ENCODE measurements at places on chromosomes 12 and 14.

GRCh38 chr14:104726600-104727451, 2.8 kb downstream of the ADSS1 start:
- DNase-seq, result no peak

DNA sequence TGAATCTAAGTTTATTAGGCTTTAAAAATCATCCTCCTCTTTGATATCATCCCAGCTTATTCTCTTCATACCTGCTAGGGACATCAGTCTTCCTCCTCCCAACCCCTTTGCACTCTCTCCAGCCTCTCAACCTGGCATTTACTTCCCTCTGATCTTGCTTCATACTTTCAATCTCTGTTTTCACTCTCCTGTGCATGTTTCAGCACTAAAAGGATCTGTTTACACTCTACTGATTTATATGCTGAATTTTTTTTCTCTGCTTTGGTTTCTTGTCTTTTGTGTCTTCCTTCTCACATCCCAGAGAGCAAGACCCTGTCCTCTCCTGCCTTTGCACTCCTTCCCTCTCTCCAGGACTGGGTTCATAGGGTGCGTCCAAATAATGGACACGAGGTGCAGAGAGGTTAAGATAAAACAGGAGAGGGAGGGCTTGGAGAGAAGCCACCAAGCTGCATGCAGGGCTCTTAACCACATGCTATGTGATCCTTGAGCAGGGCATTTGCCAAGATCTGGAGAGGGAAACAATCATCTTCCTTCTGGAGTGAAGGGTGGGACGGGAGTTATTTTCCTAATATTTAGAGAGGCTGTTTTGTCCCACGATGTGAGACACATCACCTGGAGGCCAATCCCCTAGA, 3.0 kb upstream of the CISTR start:
- no peak for DNase-seq

DNA sequence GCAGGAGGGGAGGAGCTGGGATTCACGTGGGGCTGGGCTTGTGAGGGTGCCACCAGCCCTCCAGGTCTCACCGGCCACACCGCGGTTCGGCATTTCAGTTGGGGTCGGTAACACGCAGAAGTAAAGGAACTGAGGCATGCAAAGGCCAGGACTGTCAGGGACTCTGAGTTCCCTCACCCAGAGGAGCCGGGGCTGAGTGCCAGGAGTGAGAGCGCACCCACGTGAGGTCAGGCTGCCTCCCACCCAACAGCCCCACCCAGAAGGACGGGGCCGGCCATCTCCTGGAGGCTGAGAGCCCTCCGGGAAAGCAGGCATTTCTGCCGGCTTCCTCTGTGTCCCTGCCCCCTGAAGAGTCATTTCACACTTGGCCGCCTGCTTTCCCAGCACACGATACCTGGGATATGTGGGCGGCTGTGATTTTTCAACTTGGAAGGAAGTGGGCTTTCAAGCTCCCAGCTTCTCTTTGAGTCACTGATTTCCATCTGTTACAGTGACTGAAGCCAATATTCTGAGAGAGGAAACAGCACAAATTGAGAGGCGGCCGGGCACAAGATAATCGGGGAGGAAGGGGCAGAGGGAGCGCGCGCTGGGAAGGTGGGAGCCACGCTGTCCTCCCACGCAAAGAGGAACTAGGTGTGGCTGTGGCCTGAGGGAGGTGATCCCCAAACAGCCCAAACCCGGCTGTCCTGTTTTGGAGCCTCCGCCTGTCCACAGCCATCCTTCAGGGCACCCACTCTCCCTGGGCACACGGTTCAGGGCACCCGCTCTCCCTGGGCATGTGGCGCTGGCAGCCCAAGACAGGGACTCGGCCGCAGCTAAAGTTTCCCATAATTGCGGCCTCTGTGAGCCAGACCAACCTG, 19.0 kb downstream of the GALNT9 start:
- DNase-seq, result no peak

DNA sequence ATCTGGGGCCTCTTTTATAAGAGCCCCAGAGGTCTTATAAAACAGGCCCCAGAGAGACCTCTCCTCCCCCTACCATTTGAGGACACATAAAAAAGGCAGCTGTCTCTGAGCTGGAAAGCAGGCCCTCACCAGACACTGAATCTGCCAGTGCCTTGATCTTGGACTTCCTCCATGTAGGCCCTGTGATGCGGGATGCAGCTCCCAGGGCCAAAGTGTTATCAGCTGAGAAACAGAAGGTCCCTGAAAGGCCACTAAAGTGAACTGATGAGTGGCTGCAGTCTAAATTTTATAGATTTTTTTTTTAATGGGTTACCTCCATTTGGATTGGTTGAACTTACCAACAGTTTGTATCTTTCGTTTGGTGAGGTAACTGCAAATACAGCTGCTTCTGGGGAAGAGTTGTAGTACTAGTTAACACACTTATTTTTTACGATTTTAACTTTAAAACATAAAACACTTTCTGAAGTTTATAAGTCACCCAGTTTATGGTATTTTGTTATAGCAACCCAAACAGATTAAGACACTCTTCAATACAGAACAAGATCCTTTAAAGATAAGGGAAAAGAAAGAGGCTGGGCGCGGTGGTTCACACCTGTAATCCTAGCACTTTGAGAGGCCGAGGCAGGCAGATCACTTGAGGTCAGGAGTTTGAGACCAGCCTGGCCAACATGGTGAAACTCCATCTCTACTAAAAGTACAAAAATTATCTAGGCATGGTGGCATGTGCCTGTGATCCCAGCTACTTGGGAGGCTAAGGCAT, 5.6 kb upstream of the GUCY2C start:
- no peak for DNase-seq

Data from MM.1S (cell line).